ENCODE measurements at places on chromosomes 5 and 9.
A peak's percentile ranks its signal among the peaks of the same experiment; 100 is the strongest.

- no peak for DNase-seq
These were observed 26.4 kb upstream of the F2R start for GRCh38 chr5:76689321-76690036.

DNA sequence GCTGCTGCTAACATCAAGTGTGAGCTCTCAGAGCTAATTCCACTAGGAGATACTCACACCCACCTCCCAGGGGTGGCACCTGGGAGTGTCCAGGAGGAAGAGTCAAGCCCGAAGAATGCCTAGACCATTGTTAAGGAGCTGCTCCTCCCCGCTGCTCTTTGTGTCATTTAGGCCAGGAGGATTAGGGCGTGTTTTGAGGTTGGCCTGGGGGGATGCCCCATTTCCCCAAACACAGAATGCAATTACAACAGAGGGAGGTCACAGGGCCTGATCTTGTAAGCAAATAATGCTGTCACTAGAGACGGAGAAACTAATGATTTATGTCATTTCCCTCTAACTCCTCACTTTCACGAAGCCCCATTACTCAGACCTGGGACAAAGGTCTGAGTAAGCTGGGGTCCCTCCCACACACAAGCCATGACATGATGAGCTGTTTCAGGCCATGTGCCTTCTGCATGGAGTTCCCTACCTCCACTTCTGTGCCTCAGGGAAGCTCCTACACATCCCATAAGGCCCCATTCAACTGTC, 312.5 kb downstream of the ACTL7B start:
- DNase-seq = no peak

- no peak for DNase-seq
These were observed 172.3 kb downstream of the PDZD2 start for GRCh38 chr5:31811210-31811609.

GRCh38 chr5:77893225-77893860, 117.2 kb upstream of the TBCA start:
- DNase-seq = no peak

- DNase-seq = no peak
These were observed 308.5 kb downstream of the ARRDC3 start for GRCh38 chr5:91074615-91075014.

DNA sequence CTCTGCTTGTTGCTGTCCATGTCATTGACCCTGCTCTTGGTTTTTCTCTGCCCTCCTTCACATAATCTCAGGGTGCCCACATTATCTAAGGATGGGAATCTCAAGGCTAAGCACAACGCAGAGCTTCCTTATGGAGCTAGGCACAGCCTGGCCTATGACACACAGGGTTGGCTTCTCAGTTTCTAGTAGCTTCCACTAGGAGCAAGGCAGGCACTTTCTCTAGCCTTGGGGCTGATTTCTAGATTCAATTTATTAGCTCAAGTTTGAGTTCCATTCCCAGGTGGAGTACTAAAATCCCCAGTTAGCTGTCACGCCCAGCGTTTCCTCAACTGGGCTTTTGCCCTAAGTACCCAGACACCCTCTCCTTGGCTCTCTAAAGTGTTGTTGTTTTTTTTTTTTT, 12.4 kb downstream of the IL4 start:
- DNase-seq = no peak

DNA sequence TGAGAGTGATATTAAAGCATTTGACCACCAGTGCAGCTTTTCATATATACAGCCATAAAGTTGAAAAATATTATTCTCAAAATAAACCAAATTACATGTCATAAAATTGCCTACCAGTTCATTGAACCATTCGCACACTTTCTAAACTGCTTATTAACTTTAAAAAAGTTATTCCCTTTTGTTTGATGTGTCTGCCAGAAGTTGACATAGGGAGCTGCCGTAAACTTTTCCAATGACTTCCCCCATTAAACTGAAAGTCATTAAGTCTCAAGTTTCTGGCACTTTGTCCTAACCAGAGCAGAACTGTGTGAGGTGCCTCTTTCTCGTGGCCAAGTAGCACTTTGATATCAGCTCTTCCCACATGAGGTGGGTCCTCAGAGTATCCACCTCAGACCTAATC, 582.0 kb upstream of the DMAC1 start:
- DNase-seq = no peak

DNA sequence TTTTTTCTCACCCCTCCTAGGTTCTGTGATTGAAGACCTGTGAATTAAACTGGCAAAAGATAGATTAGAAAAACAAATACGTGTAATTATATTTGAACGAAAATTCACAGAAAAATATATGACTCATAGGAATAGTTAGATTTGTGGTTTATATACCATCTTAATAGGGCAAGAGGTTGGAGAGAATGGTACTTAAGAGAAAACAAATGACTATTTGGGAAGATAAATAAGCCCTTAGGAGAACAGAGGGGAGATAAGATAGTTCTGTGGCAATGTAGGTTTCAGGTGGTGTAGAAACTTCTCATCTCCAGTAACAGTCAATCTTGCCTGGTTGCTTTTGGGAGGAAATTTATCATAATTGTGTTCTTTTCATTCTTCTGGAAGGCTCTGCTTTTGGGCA, 122.0 kb downstream of the PRDM9 start:
- no peak for DNase-seq

DNA sequence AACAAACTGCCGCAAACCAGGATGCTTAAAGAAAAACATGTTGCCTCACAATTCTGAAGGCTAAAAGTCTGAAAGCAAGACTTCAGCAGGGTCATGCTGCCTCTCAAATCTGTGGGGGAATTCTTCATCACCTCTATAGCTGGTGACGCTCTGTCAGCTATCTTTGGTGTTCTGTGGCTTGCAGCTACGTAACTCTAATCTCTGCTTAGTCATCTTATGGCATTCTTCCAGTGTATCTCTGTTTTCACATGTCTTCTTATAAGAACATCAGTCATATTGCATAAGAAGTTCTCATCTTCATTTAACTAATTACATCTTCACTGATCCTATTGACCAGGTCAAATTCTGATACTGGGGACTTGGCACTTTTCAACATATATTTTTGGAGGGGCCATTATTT, 243.0 kb downstream of the CDH10 start:
- DNase-seq = no peak

DNA sequence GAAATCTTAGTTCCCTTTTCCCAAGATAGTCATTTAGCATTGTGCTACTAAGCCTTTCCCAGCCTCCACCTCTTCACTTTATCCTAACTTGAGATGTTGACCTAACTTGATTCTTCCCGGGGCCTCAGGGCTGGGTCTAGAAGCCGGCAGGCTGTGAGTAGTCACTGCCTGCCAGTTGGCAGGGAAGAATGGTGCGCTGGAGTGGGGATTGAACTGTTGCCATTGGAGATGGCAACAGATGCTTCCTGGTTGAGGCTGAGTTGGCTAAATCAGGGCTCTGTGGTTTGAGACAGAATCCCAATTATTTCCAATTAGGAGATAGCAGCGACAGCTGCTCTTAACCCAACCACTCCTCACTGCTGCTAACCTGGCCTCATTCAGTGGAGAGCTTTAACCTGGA, 343.1 kb downstream of the BRINP1 start:
- DNase-seq = no peak

- no peak for DNase-seq
These were observed 43.8 kb downstream of the SPRY4 start for GRCh38 chr5:142281008-142281367.

DNA sequence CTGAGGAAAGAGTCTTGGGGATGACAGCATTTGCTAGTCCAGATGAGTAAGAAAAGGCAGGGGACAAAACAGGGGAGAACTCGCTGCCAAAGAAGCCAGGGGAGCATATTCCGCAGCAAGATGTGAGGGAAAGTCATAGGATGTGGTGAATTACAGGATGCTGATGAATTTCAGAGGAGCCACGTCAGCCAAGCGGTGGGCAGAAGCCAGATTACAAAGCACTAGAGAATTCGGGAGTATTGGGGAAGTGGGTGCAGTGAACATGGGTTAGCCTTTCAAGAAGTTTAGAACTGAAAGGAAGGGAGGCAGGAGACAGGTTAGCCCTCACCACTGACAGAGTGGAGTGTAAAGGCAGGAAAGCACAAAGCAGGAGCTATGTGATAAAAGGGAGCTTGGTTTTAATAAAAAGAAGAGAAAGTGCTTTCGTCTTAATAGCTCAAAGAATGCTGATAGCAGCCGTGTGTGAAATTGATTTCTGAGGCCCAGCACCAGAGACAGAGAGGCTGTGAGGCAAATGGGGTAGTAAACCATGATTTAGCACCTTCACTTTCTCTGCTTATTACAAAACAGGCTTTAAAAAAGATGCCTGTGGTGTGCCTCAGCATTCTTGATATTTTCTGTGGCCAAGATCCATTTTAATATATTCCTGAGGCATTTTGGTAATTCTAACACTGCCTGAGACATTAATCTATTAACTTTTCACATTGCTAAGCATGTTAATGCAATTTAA, 16.9 kb downstream of the ADAMTSL1 start:
- DNase-seq = no peak

GRCh38 chr5:158380661-158381060, 521.7 kb upstream of the CLINT1 start:
- DNase-seq = no peak

DNA sequence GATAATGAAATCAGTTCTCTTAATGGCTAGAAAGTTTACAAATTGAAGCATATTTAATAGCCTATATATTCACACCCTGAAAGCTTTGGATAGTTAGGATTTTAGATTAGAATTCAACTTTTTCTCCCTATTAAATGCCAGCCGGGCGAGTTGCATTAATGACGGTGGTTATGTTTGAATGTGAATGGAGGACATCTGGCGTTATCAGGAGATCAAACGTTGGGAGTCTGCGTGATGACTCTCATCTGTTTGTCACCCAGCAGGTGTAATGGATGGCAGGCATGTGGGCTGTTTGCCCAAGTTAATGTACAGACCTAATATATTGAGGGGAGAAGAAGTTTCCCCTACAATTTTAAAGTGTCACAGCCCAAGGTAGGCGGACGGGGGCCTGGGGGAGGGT, 1227.7 kb upstream of the WWC1 start:
- DNase-seq = no peak

- no peak for DNase-seq
These were observed 211.2 kb upstream of the TBCA start for GRCh38 chr5:77987331-77987730.

GRCh38 chr5:32044939-32045338, 129.2 kb downstream of the GOLPH3 start:
- no peak for DNase-seq

DNA sequence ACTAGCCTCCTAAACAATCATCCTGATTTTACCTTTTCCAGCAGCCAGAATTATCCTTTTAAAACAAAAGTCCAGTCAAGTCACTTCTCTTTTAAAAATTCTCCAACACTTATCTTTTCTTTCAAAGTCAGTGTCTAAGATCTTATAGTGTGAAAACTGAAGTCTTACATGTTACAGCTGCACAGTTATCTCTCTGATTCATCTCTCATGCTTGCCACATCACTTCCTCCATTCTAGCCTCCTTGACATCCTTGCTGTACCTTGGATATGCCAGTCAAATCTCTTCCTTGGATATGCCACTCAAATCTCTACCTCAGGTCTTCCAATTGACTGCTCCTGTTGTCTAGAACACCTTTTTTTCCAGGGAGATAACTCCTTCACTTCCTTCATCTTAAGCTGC, 361.7 kb upstream of the FTMT start:
- no peak for DNase-seq

- DNase-seq = no peak
These were observed 1.5 kb downstream of the C5 start for GRCh38 chr9:121048618-121049017.

GRCh38 chr9:128394379-128395168, 23.4 kb downstream of the URM1 start:
- no peak for DNase-seq

- DNase-seq = no peak
These were observed 40.7 kb downstream of the TLR4 start for GRCh38 chr9:117744856-117745389.

DNA sequence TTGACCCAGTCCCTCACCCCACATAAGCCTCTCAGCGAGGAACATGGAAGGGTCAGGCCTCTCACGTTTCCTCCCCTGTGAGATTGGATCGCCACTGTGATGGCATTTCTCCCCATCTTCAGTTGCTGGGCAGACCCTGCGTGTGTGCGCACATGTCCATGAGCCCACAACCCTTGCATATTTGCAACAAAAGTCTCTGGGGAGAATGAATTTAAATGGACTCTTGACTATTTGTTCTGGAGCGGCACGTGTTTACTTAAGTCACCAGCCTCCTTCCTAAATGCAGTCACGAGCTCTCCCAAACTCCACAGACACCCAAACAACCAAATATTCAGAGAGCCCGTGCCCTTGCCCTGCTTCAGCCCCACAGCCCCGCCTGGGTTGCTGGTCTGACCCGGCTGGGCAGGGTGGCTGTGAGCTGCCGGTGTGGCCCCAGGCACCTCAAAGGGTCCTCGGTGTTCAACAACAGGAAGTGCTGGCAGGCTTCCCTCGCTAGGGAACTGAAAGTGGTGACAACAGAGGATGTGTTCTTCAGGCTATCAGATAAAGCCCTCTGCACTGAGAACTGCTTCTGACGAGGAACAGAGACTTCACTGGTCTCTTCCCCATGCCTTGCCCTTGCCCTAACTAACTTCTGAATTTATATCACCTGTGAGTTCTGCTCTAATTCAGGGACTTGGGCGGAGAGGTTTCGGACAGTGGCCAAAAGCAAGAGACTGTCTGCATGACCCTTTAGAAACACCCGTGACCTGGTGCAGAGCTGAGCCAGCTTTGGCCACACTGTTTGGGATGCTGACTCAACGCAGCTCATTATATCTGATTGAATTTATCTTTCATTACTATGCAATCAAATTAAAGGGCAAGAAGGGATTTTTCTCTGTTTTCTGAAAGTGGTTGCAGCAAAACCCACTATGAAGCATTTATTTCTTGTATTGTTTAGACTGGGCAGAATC, 19.2 kb upstream of the CD180 start:
- peak; percentile 85 for DNase-seq

DNA sequence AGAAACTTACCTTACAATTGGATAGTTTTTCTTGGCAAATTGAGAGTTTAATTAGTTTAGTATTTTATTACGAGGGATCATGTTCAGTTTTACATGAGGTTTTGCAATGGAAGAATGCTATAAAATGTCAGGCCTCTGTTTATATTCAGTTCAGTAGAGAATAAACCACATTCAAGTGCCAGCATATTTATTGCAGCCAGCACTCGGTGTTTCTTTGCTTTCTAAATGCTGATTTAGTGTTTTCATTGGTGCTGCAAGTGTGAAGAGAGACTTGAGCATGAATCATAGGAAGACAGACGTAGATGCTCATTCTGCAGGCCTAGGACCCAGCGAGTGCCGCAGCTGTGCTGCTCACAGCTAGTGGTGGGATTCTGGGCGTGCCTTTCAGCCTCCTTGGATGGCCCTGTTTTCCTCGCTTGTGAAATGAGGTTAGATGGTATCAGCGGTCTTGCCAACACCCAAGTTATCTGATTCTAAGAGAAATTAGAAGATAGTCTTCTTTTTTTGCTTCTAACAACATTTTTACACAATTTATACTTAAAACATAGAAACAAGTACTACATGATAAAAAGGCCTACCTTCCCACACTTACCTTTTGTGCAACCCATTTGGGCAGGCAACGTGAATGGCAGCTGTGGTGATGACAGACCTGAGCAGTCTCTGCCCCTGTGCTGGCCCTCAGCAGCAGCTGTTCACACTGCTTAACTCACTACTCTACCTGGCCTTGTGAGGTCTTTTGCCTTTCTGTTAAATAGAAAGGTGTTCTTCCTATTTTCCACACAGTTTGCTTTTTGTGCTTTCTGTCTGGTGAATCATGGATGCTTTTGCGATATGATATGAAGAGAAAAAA, 26.8 kb upstream of the TNFAIP8 start:
- peak; percentile 61 for DNase-seq

All from CD4-positive, alpha-beta T cell treated with Interleukin-6 at 100 ng/mL for 8 hours (primary cell).